ENCODE measurements at places on chromosomes 5 and 9.

- DNase-seq: no peak
Observed at GRCh38 chr5:1547236-1547635, 23.5 kb upstream of the LPCAT1 start.

- DNase-seq: no peak
Observed at GRCh38 chr5:96548905-96549304, 113.3 kb upstream of the CAST start.

DNA sequence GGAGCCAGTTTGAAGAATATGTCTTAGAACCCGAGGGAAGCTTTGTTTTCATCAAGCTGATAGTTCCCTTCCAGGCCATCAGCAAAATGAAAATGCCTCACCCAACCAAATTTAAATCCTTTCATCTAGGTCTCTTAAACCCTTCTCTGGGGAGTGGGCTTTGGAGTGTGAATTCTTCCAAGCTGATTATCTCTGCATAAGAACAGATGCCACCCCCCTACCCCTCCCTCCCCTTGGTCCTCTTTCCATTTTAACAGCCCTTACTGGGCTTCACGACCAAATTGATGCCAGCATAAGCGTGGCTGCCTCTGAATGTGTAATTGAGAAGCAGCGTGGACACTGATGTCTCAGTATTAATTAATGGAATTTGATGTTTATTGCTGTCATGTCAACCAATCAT, 509.7 kb upstream of the CLINT1 start:
- DNase-seq: no peak

DNA sequence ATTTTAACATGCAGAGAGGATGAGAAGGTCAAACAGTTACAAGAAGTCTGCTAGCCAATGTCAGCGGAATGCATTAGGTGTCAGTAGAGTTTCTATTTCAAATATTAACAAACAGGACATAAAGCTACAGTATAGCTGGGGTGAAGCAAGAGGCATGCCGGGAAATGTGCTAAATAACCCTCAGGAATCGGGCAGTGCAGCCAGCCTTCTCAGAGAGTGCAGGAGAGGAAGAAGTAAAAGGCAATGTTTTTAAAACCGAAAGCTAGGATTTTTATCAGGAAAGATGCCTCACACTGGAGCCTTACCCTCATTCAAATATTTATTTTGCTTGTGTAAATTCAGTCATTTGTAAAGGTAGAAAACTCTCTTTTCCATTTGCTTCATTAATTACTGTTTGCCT, 59.1 kb upstream of the SH3GL2 start:
- no peak for DNase-seq

DNA sequence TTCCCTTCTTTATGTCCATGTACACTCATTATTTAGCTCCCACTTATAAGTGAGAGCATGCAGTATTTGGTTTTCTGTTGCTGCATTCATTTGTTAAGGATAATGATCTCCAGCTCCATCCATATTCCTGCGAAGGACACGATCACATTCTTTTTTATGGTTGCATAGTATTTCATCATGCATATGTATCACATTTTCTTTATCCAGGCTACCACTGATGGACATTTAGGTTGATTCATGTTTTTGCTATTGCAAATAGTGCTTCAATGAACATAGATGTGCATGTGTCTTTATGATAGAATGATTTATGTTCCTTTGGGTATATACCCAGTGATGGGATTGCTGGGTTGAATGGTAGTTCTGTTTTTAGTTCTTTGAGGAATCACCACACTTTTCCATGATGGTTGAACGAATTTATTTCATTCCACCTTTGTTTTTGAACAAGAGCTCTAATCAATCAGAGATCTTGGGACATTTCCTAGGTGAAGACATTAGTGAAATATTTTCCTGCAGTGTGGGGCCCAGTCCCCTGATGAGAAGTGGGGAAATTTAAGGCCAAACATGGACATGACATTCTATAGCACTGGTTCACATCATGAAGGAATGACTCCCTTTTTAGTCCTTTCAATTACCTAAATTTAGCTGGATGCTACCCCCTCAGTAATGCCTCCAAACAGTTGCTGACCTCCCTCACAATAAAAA, 7.1 kb upstream of the TEX48 start:
- DNase-seq: peak; percentile 26

DNA sequence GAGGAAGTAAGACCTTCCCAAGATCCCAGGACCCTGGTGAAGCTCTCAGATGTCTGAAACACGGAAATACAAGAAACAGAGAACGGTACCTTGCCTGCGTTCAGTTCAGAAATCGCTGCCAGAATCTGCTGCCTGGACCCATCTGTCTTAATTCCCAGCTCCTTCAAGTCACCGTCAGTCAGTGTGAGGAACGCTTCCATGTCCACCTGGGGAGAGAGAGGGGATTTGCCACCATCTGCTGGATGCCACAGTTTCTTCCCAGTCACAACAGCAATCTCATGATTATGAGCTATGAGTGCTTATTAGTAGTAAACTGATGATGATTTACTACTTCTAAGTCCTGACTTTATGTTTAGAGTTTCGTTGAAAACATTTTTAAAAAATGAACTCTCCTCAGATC, 36.7 kb upstream of the GABBR2 start:
- no peak for DNase-seq

GRCh38 chr9:7289773-7290172, 509.8 kb downstream of the DMAC1 start:
- no peak for DNase-seq

GRCh38 chr5:174581894-174582293, 142.5 kb upstream of the MSX2 start:
- DNase-seq: no peak

- DNase-seq: peak; percentile 21
Observed at GRCh38 chr9:37348917-37349316, 73.6 kb upstream of the GRHPR start.

DNA sequence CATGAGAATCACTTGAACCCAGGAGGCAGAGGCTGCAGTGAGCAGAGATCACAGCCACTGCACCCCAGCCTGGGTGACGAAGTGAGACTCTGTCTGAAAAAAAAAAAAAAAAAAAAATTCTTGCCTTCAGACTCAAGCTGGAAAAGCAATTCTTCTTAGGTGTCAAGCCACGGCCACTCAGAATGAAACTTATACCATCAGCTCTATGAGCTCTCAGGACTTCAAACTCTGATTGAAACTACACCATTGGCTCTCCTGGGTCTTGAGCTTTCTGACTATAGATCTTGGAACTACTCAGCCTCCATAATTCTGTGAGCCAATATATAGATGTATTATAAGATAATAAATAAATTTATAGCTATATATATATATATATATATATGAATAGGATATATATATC, 12.9 kb upstream of the FGF10 start:
- DNase-seq: no peak

GRCh38 chr5:173707392-173707791, 90.9 kb upstream of the BOD1 start:
- DNase-seq: peak; percentile 9

GRCh38 chr9:87520172-87520683, 22.6 kb downstream of the DAPK1 start:
- DNase-seq: no peak

GRCh38 chr5:113050721-113051382, 74.3 kb downstream of the DCP2 start:
- no peak for DNase-seq

All from hematopoietic multipotent progenitor cell treated with erythropoietin and hydrocortisone succinate and interleukin-3 and kit ligand, for 15 days (in vitro differentiated cells).